SK-N-SH (cell line): ENCODE measurements at places on chromosomes 1 and 21. TPM values are rescaled to one million over a fixed set of nuclear protein-coding genes. Genes with fewer than 3 reads are reported as not detected.

Gene FAAH
- polyA plus RNA-seq, result 1.2 TPM in 2 replicates

DNA sequence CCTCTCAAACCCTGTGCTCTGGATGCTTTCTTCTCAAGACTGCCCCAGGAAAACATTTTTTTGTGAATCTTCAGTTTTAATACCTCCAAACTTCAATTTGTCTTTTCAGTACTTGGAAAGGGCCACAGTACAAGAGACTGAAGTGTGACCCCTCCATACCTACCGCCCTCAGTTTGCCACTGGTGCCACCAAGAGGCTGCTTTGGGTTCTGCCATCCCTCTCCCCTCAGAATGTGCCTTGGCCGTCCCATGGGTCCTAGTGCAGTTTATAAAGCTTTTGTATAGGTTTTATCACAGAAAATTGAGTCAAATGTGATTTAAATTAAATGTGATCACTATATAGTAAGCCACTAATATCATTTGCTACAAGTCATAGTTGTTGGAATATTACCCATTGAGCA lies 60.8 kb upstream of the PGD start:
- peak; percentile 71 for DNase-seq

Gene CAPN9
- polyA plus RNA-seq, result not detected in 2 replicates

Gene HNRNPCL2
- not detected in 2 replicates for polyA plus RNA-seq

GRCh38 chr1:217535601-217536377 lies 95.1 kb downstream of the GPATCH2 start:
- DNase-seq, result no peak
